Esophagus muscularis mucosa (tissue), 4 donors: ENCODE measurements at places on chromosomes 12 and 14. TPM values are rescaled to one million over a fixed set of nuclear protein-coding genes. Genes with fewer than 3 reads are reported as not detected.

GRCh38 chr14:54725998-54726397, 159.1 kb downstream of the SAMD4A start:
- DNase-seq = no peak

DNA sequence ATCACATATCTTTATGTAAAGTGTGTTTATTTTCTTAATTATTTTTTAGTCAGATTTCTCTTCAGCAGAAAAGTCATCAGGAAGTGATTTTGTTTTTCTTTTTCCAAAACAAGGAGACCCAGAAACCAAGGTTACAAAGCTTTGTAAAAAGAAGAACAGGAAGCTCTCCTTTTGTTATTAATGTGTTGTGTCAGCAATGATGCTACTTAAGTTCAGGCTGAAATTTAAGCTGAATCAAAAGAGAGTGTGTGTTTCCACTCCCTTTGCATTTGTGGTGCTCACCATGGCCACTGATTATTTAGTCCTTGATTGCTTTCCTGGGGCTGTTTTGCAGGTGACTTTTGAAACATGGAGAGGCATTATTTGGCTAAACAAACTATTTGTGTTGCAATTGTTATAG, 155.3 kb upstream of the ATP2B1 start:
- no peak for DNase-seq

Gene TAS2R50
- total RNA-seq = 1.4 TPM

Gene IFNG-AS1
- not detected for total RNA-seq

GRCh38 chr14:61280092-61280525, 1.0 kb downstream of the TMEM30B start:
- DNase-seq = peak; percentile 64

GRCh38 chr14:100317912-100318808, 5.0 kb upstream of the SLC25A47 start:
- DNase-seq = no peak

DNA sequence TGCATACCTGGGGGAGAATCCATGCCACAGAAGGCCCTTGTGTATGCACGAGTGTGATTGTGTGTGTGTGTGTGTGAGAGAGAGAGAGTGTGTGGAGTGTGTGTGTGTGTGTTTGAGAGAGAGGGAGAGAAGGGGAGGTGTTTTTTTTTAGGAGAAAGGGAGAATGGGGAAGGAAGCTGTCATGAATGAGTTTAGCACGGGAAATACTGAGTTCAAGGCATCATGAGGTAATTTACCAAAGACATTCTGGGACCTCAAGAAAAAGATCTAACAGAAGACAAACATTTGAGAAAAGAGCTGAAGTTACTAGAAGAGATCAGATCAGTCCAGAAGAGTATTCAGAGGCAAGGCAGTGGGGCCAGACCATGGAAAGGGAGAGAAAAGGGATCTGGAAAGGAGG, 157.1 kb downstream of the TTC7B start:
- no peak for DNase-seq

DNA sequence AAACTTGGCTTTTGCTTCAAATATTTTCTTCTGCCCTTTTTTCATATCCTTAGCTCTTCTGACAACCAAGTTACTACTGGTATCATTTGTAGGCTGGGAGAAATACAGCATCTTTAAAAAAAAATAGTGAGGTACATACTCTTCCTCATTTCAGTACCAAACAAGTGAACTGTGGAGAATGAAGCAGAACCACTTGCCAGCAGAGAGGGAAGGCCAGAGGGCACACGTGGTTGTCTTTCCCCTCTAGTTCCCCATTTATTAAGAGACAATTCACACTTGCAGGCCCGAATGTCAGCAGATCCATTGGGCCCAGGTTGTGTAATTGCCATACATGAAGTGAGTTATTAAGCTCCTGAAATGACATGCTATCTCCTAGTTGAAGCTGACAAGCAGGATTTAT, 3.2 kb downstream of the SUSD6 start:
- no peak for DNase-seq

- DNase-seq = peak; percentile 50
These were observed 1300.5 kb upstream of the TMEM132C start for GRCh38 chr12:126966498-126966897.

DNA sequence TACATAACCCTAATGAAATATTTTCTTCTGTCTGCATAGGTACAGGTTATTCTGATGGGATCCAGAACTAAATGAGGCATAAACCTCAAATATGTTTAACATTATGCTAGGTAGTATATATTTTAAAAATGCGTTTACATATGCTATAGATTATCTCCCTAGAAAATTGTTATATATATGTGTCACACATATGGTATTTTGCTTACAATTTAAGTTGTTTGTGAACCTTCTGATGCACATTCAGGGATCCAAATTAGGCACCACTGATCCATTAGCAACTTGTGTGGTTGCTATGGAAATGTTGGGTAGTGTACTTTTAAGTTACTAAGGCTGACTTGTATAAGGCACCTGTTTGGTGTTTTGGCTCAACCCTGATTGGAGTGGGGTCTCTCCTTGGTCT, 456.7 kb downstream of the AEBP2 start:
- DNase-seq = no peak

Gene TAS2R42
- total RNA-seq = not detected

DNA sequence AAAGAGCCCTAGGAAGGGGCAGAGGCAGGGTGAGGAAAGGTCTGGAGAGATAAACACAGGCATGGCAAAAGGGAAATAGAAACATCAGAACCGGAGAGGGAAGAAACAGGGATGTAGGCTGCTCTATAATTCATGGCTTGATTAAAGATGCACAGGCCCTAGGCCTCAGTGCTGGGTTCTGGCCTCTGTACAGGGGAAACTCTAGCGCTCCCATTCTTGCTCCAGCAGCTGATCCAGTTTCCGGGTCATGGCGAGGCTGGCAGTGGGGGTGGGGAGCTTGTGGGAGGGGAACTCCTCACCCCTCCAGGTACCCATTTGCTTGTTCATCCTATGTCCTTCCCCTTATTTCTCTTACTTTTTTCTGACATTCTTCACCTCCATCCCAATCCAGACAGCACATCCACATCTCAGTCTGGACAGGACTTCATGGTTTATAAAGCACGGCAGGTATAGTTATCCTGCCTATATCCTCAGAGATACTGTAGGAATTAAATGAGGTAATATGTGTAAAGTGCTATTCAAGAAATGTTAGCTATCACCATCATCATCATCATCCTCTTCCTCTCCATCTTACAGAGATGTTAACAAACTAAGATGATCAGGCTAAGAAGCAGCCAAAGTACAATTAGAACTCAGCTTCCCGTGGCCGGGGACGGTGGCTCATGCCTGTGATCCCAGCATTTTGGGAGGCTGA, 8.0 kb upstream of the GPR84 start:
- DNase-seq = no peak

Gene TC2N
- 25.2 TPM for total RNA-seq

- DNase-seq = no peak
These were observed 3.5 kb upstream of the ASB8 start for GRCh38 chr12:48160807-48161206.

- no peak for DNase-seq
These were observed 3.2 kb downstream of the OR4K2 start for GRCh38 chr14:19878029-19878642.

GRCh38 chr14:55328317-55328716, 57.1 kb downstream of the FBXO34 start:
- DNase-seq = no peak

- no peak for DNase-seq
These were observed 41.2 kb downstream of the COCH start for GRCh38 chr14:30915596-30915995.

Gene KRT71
- total RNA-seq = not detected

Gene RTN1
- 7.6 TPM for total RNA-seq

- DNase-seq = no peak
These were observed 16.2 kb downstream of the GPRC5A start for GRCh38 chr12:12907552-12907951.

Gene CLEC7A
- total RNA-seq = 1.7 TPM

DNA sequence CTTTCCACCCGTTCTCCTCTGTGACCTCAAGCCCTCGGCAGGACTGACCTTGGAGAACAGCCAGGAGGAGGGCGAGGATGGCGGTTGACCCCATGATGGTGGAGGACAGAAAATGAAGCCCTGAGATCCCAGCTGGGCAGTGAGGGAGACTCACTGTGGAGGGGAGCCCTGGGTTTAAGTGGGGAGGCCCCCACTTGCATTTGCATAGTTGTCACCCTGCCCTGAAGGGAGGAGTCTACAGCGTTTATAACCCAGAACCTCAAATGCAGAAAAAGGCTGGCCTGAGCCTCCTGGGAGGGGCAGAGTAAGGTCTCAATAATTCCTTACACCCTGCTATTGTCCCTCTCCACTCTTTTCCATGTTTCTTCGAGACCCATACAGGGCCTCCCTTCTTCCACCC, 1052.7 kb downstream of the TMEM121 start:
- no peak for DNase-seq

DNA sequence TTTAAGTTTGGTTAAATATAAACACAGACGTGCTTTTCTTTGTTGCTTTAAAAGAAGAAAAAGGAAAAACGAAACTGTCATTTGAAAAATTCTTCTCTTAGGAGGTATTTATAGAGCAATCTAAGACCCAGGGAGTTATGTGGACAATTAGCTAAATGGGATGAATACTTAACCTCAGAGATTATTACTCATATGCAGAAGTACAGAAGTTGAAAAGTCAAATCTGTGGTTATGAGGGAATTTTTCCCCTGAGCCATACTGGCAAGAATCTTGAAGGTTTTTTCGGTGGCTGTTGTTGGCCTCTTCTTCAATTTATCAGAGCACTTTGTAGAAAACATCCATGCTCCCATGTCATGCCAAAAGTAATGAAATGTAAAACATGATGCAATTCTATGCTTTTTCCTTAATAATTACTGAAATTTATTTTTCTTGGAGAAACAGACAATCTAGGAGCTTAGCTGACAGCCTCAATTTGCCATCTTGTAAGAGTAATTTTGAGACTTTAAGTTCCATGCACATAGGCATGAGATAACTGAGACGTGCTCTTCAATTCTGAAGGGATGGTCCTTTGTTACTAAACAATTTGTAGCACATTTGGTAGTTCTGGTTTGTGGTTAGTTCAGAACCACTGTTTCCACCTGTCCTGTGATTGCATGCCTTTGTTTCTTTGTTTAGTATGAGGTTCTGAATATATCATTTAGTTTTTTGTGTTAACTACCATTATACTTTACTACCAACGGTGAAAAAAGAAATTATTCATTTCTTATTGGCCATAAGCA, 126.6 kb downstream of the BCAT1 start:
- no peak for DNase-seq

DNA sequence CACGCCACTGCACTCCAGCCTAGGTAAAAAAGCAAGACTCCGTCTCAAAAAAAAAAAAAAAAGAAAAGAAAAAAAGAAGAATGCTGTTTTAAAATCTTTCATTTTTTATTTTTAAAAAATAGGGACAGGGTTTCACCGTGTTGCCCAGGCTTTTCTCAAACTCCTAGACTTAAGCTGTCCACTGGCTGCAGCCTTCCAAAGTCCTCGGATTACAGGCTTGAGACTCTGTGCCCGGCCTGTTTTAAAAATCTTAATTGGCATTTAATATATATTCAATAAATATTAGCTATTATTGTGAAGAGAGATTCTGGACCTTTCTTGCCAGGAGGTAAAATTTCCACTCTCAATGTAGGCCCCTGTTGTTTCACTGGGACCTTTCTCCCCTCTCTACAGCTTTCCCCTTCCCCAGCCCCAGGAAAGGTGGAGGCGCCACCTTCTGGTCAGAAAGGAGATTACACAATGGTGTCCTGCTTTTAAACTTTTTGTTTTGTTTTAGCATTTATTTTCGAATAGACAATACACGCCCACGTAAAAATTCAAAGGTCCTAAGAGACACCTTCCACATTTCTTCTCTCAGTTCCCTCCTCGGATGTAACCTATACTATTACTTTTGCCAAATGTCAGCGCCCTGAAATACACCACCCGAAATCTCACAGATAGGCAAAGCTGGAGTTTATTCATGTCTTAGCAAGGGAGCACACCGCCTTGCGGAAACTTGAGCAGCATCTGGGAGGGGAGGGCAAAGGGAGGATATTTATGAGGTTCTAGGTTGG, 23.8 kb upstream of the PHC1 start:
- DNase-seq = peak; percentile 92

Gene SCN8A
- 0.42 TPM for total RNA-seq

GRCh38 chr12:89073659-89074058, 278.6 kb downstream of the DUSP6 start:
- DNase-seq = no peak

Gene OR6C70
- total RNA-seq = not detected

DNA sequence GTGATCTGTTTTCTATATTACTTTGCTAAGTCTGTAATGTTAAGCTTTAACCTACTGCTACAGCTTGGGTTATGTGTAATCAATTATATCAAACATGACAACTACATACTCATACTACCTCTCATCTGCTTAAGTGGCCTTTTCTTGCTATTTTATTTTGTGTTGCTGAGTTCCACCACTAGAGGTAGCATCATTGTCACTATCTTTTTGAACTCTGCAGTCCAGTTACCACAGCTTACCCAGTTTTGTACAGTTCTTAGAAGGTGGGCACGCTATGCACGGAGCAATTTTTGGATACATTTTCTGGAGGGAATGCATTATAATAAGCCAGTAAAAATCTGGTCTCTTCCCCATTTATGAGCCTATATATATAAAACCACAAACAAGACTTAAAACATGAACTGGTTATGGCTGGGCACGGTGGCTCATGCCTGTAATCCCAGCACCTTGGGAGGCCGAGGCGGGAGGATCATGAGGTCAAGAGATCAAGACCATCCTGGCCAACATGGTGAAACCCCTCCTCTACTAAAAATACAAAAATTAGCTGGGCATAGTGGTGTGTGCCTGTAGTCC, 48.5 kb downstream of the SAV1 start:
- DNase-seq = no peak

Gene ERP29
- total RNA-seq = 33.5 TPM

DNA sequence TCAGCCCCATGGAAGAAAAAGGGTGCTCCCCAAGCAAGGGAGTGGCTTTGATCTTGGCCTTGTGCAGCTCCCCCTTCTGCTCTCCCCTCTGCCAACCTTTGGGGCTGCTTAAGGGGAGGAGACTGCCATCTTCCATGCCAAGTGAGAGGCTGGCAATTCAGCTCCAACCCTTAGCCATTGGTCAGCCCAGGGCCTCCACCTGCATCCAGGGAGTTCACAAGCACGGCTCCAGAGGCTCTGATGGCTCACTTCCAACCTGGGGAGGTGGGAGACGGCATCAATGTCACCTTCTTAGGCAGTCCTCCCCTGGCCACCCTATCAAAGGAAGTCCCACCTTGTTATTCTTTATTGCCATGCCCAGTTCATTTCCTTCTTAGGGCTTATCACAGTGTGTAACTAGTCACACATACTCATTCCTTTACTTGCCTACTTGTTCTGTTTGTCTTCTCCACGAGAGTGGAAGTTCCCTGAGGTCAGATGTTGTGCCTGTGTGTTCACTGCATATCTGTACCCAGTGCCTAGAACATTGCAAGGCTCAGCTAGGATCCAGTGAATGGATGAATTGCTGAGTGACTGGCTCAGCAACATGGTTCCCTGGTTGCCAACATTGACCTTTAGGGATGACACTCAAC, 5.0 kb downstream of the HDAC7 start:
- no peak for DNase-seq

- no peak for DNase-seq
These were observed 132.1 kb downstream of the RAD51B start for GRCh38 chr14:67951529-67952135.

- DNase-seq = no peak
These were observed 337.4 kb upstream of the FKBP4 start for GRCh38 chr12:2457215-2457932.

GRCh38 chr12:85843606-85844310, 7.5 kb upstream of the RASSF9 start:
- DNase-seq = no peak

GRCh38 chr14:94593749-94594431, 12.7 kb downstream of the SERPINA5 start:
- DNase-seq = no peak
